ENCODE measurements at places on chromosomes 1 and 21.
A peak's percentile ranks its signal among the peaks of the same experiment; 100 is the strongest.

DNA sequence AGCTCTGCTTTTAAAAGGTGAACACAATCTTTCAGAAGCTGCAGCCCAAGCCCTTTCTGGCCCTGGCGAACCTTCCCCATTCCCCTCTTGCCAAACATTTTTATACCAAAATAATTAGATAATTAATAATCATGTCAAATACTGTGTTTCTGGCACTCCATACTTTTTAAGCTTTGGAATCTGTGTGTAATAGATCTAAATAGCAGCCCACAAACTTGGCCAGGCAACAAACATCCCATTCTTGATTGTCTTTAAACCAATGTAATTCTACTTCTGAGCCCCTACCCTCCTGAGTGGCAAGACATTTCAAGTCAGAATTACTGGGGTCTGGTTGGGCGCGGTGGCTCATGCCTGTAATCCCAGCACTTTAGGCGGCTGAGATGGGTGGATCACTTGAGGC, 137.7 kb downstream of the NAV1 start:
- no peak for DNase-seq

DNA sequence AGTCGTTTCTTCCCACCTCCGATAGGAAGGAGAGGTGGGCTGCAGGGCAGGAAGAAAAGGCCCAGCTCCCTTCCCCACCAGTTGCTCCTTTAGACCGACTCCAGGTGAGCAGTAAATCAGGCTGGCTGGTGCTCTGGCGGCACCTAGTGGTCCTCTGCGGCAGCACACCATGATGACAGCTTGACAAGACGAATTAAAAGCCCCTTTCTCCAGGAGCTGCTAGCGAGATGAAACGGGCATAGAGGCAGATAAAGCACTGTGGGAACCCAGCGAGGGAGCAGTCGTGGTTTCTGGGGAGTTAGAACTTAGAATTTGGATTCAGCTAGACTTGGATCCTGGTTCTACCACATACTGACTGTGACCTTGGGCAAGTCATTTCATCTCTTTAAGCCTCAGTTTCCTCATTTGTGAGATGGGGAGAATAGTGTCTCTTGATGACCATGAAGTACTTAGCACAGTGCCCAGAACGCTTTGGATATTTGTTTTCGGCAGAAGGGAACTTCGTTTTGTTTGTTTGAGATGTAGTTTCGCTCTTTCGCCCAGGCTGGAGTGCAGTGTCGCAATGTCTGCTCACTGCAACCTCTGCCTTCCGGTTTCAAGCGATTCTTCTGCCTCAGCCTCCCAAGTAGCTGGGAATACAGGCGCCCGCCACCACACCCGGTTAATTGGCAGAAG, 21.8 kb upstream of the COL9A2 start:
- peak; percentile 57 for DNase-seq

DNA sequence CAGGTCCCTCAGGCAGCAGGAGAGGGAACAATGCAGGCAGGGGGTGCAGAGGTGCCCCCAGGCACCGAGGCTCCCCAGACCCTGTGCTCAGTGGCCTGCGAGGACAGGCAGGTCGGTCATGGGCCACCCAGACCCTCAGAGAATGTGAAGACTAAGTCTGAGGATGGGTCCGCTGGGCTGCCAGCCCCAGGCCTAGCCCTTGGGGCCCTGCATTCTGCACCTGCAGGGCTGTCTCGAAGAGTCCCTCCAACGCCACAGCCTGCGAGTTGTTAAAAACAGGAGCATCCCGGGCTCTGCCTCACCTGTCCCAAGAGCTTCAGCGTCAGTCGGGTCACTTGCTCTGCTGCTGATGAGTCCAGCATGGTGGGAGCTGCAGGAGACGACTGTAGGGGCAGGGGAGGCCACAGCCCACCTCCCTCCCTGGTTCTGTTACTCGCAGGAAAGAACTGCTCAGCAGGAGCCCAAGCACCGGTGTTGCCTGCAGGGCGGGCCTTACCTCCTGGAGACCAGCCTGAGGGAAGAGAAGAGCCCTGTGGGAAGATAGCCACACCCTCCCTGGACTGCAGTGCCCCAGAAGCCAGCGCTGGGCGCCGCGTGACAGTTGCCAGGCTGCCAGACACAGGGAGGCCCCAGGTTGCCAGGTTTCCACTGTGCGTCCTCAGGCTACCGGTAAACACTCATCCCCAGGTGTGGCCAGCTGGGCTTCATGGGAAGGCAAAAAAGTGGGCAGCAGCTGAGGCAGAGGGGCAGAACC, 5.8 kb downstream of the C21orf58 start:
- peak; percentile 19 for DNase-seq

- no peak for DNase-seq
These were observed 197.2 kb downstream of the HMCN1 start for GRCh38 chr1:185931438-185931837.

- DNase-seq, result no peak
These were observed 149.2 kb downstream of the RASAL2 start for GRCh38 chr1:178243119-178243518.

DNA sequence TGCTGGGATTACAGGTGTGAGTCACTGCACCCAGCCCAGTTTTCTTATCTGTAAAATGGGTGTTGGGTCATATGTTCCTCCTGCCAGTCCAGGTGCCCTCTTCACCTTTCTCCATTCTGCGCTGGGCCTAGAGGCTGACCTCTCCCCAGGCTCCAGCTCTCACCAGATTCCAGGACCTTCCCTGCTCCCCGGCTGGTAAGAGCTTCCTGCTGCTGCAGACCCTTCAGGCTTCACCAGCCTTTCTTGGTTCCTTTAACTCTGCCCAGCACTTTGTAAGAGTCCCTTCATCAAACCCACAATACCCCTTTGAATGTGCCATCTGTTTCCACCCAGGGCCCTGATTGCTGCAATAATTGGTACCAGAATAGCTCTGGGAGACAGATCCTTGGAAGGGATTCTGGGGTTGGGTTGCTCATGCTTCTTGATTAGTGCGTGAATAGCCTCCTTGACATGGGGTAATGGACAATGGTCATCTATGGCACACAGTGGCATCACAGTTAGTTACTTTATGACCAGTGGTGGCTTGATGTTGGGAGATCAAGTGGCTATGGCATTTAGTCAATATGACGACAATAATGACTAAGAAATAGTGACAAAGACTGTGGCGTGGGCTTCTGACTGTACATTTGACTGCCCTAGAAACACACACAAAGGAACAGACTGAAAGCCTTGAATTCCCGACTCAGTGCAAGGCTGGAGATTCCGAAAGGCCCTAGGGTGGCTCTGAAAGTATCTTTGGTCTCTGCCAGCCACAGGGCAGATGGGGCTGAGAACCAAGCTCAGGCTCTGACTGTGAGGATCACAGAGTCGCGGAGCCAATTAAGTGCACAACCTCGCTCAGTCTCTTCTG, 67.3 kb downstream of the SLC9A1 start:
- DNase-seq, result no peak

DNA sequence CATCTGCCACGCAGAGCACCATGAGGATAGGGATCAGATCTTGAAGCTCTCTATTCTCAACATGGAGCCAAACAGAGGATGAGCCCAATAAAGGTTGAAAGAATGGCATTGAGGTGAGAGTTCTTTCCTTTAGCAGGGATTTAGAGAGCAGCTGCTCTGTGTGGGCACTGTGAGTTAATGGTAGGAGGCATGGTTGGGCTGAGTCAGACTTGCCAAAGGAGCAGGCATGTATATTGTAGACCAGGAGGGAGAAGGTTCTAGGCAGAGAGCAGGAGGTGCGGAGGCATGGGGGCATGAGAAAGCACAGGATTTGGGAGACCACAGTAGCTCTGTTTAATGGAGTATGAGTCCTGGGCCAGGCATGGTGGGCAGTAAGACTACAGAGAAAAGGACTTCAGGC, 32.0 kb downstream of the TMEM53 start:
- DNase-seq, result no peak

GRCh38 chr1:111620441-111620971, 917 bp downstream of the RAP1A start:
- DNase-seq, result no peak

DNA sequence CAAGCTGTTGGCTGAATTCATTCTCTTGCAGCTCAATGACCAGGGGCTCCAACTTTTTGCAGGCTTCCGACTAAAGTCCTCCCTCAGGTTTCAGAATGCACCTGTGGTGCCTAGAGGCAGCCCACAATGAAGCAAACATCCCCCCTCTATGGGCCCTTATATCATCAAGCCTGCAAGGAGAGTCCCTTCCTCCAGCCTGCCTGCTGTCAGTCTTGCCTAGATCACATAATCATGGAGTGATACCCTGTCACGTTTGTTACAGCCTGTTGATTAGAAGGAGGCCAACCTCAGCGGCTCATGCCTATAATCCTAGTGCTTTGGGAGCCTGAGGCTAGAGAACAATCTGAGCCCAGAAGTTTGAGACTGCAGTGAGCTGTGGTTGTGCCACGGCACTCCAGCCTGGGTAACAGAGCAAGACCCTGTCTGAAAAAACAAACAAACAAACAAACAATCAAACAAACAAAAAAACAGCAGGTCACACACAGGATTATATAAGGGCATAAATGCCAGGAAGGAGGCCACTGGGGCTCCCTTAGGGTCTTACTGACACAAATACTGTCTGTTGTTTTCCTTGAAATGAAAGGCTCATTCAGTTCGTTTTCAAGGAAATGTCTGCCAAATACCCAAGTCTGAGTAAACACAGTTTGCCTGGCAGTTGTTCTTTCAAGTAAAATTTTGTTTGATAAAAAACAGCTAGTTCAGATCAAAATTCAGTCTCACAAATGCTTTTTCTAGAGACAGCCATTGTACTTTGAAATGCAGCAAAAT, 4.7 kb upstream of the SPRR3 start:
- no peak for DNase-seq

- no peak for DNase-seq
These were observed 19.9 kb downstream of the ELAPOR1 start for GRCh38 chr1:109133815-109134214.

DNA sequence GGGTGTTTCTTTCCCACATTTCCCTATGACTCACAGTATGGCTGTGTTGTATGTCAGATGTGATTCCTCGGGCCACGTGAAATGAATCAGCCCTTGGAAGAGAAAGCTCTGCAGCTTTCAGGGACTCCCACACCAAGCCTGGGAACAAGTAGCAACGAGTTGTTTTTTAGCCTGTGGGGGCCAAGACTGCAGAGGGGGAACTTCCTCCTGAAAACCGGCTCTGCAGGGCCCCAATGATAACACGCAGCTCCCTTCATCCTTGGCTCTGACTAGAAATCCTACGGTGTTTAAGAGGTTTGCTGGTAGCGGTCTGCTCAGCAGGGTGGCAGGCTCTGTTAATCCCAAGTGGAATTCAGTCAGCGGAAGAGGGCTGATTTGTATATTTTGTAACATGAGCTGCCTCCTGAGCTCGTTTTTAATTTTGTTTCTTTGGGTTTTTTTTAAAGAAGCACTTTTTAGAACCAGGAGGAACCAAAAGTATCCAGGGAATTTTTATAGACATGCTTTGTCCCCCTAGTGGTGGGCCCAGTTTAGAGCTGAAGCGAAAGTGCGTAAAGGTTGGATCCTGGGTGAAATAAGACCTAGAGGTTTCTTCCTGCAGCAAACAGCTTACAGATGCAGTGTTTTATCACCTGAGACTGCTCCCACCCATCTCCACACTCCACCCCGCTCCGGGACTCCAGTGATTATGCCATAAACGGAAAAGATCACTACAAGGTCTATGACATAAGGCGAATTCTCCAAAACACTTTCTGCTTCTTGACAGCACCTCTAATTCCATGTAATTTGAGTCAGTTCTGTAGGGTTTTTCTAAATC, 48.8 kb downstream of the LAMC2 start:
- no peak for DNase-seq

DNA sequence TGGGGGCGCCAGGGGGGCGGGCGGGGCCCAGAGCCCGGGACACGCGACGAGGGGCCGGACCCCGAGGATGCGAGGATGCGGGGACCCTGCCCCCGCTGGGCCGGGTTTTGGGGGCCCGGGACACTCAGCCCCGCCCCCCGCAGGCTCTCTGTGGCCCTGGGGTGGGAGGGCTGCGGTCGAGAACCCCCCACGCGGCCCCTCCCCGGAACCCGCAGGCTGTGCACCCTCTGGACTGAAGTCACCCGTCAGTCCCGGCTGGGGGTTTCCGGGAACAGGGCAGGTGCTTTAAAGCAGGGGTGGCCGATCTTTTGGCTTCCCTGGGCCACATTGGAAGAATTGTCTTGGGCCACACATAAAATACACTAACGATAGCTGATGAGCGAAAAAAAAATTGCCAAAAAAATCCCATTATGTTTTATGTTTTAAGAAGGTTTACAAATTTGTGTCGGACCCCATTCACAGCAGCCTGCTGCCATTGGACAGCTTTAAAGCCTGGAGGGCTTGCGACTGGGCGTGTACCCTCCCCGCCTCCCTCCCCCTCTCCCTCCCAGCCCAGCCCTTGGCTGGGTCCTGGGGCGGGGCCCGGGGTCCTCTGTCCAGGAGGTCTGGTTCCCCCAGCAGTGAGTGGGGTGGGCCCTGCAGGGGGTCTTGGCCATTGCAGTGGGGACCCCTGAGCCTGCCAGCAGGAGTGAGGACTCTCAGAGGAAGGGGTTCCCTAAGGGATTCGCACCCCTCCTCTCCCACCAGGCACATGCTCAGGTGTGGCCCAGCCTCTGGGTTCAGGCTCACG, 21.6 kb upstream of the C1orf159 start:
- DNase-seq, result no peak

GRCh38 chr1:98906809-98907208, 97.9 kb downstream of the PLPPR5 start:
- DNase-seq, result no peak

DNA sequence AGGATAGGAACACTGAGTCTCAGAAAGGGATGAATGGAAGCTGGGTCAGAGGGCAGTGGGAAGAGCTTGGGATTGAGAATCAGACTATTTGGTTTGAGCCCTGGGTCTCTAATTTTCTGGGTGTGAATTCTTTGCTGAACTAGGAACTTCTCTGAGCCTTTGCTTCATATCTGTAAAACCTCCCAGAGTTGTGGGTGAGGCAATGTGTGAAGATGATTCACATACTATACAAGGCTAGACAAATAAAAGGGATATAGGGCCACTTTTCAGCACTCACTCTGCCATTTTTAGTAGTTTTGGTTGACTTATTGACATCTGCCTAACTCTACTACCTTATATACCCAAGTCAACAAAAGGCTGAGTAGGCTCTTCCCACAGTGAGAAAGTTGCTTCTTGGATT, 77.7 kb upstream of the JUN start:
- DNase-seq, result no peak

GRCh38 chr1:236078993-236079392, 14.1 kb upstream of the NID1 start:
- no peak for DNase-seq

DNA sequence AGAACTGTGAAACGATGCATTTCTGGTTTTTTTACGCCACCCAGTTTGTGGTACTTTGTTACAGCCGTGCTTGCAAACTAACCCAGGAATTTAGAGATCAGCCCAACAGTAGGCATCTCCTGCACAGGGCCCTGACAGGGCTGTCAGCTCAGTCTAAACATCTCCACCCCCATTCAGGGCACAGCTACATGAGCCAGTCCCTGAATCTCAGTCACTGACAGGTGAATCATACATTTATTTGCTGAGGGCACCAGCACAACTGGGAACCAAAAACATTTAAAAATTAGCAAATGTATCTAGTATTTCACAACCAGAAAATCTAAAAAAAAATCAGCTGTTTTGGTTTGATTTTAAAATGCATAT, 30.7 kb downstream of the PRDX6 start:
- DNase-seq, result no peak

- no peak for DNase-seq
These were observed 154.8 kb upstream of the POU3F1 start for GRCh38 chr1:38201431-38201830.

- DNase-seq, result no peak
These were observed 199.3 kb downstream of the TOMM20 start for GRCh38 chr1:234929369-234929768.

GRCh38 chr1:178048883-178049282, 45.0 kb upstream of the RASAL2 start:
- DNase-seq, result no peak

- no peak for DNase-seq
These were observed 136.1 kb downstream of the GLUL start for GRCh38 chr1:182255494-182255893.

GRCh38 chr1:157198619-157199420, 60.6 kb upstream of the ETV3 start:
- DNase-seq, result no peak

Data from NCI-H2081 treated with DMSO at 0.1 percent for 48 hours (cell line).